ENCODE measurements at places on chromosomes 11 and 22.

GRCh38 chr11:103079833-103080232, 12.1 kb downstream of the DCUN1D5 start:
- DNase-seq: no peak

DNA sequence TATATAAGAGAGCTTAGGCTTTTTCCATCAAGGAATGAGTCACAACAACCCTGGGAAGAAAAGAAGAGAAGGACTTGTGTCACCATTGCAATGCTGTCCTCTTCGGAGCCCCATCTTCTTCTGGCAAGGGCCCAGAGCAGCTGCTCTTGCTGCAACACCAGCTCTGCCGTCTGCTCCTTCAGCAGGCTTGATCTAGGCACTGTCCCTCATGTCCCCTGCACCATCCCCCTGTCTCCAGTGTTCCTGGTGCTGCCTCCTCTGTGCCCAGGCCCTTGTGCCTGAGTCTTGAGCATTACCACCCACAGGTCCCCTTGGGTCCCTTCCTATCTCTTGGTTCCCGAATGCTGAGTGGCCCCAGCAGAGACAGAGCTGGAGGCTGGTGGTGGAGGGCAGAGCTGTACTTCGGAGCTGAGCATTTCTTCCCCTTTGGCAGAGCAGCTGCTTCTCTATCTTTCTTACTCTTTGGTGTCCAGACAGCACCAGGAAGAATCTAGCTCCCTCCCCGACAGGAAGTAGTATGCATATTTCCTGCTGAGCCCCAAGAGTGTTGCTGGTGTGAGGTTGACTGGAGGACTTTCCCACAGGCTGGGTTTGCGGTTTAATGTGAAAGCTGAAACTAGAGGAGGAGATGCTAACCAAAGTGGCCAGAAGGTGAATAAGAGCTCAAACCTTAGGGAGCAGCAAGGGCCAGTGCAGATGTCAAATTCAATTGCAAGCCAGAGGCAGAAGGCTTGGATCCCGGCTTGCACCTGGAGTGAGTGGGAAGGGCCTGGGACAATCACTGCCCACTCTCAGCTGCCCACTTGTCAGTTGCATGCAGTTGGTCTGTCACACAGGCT, 27.8 kb downstream of the WEE1 start:
- peak; percentile 95 for DNase-seq

DNA sequence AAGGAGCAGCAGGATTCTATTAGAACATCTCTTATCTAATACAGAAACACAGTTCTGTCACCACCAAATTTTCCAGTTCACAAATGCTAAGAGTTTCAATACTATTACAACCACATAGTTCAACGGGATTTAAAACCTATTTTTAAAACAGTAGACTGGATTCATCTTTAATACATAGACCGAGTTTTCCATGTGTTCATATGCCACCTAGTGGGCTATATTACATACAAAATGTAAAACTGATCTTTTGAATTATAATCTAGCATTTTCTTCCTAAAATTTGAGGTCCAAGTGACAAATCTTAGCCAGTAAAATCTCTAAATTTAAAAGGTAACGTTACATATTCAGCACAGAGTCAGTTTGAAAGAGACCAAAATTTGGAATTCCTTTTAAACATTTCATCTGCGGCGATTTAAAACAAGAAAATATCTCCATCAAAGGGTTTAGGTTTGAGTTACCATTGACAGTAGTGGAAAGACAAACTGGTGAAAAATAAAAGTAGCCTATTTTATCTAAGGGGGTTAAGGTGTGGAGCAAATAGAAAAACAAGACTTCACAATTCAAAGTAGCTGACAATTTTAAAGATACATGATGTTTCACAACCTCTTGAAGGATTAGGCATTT, 269.3 kb upstream of the MPPED2 start:
- DNase-seq: peak; percentile 54

GRCh38 chr22:25360891-25361645, 141.6 kb downstream of the CRYBB2 start:
- DNase-seq: no peak

- no peak for DNase-seq
These were observed 53.9 kb downstream of the MICAL2 start for GRCh38 chr11:12164061-12165014.

DNA sequence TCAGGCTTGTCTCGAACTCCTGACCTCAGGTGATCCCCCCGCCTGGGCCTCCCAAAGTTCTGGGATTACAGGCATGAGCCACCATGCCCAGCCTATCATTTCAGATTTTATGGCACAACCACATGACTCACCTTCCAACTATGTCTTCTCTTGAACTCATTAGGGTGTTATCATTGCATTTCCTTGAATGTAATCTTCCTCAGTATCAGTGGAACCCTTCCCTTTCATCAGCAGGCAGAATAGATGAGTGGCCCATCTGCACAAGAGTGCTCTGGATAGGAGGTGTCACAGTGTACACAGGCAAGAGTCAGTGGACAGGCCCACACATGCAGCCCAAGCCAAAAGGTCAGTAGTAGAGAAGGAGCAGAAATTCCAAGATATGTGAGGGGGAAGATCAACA, 29.1 kb upstream of the AQP11 start:
- no peak for DNase-seq

DNA sequence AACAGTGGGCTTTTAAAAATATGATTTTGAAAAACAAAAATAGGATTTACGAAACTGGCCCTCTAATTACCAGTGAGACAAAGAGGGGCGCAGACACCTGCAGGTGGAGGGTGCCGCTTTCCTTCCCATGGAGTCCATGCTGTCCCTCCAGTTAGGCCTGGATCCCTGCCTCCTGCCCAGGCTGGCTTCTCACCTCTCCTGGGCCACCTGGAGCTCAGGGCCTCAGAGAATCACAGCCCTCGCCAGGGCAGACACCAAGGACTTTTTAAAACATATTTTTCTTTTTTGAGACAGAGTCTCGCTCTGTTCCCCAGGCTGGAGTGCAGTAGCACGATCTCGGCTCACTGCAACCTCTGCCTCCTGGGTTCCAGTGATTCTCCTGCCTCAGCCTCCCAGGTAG, 1437.2 kb downstream of the TBC1D22A start:
- DNase-seq: no peak

GRCh38 chr11:16126362-16126761, 230.0 kb downstream of the SOX6 start:
- no peak for DNase-seq

GRCh38 chr11:46900091-46900746, 18.1 kb downstream of the LRP4 start:
- DNase-seq: no peak

DNA sequence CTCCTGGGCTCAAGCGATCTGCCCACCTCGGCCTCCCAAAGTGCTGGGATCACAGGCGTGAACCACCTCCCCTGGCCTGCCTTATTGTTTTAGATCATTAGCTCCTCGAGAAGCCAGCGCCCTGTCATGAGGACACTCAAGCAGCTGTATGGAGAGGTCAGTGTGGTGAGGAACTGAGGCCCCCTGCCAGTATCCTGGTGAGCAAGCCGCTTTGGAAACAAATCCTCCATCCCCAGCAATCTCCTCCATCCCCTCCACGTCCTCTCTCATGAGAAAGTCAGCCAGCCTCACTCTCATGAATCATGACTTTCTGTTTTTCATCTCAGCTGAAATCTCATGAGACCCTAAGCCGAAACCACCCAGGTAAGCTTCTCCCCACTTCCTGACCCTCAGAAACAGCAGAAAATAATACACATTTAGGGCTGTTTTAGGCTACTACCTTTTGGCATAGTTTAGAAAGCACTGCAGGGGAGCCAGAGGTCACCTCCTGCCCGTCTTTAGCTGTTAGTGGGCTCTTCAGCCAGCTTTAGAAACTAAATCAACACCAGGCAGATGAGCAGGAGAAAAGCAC, 56.0 kb downstream of the CTTN start:
- no peak for DNase-seq

Measured in Kasumi-1 (cell line).